Globus pallidus (tissue), 1 donor: ENCODE measurements at places on chromosomes 1 and 21.

GRCh38 chr1:46056325-46056724 is 76.1 kb downstream of the PIK3R3 start:
- no peak for DNase-seq

DNA sequence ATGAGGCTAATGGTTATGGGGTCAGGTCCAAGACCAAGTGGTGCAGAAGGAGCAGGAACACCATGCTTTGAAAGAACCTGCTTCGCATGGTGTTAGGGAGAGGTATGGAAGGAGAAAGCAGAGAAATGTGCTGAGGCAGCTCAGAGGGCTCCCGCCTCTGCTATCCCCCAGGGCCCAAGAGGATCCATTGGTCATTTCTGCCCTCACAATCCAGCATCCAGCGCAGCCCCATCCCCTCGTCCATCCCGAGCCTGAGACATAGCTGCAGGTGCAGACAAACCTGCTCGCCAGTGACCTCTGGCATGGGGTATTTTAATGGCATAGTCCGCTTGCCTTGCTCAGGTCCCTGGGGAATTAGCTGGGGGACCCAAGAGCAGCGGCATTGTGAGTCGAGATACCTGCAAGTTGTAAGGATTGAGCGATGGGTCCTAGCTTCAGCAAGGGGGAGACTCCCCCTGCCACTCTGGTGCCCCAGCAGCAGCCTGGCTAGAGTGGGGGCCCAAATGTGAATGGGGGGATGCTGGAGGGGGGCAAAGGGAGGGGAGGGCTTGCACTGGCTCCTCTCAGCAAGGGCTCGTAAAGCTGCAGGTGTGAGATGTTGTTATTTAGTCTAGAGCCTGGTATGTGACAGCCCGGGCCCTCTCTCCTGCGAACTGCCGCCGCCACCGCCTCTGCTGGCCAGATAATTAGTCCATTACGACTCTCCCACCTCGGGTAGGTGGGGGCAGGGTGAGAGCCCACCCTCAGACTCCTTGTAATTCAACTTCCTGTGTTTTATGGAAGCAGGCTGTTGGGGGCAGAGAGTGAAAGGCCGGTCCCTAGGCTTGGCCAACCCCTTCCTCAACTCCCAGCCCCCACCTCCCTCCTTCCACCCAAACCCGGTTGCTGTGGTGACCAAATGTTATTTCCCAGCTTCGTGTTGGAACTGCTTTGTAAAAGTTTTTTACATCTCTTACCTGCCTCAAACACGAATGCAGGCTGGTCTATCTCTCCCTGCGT is 118.8 kb downstream of the RNF220 start:
- DNase-seq: no peak

DNA sequence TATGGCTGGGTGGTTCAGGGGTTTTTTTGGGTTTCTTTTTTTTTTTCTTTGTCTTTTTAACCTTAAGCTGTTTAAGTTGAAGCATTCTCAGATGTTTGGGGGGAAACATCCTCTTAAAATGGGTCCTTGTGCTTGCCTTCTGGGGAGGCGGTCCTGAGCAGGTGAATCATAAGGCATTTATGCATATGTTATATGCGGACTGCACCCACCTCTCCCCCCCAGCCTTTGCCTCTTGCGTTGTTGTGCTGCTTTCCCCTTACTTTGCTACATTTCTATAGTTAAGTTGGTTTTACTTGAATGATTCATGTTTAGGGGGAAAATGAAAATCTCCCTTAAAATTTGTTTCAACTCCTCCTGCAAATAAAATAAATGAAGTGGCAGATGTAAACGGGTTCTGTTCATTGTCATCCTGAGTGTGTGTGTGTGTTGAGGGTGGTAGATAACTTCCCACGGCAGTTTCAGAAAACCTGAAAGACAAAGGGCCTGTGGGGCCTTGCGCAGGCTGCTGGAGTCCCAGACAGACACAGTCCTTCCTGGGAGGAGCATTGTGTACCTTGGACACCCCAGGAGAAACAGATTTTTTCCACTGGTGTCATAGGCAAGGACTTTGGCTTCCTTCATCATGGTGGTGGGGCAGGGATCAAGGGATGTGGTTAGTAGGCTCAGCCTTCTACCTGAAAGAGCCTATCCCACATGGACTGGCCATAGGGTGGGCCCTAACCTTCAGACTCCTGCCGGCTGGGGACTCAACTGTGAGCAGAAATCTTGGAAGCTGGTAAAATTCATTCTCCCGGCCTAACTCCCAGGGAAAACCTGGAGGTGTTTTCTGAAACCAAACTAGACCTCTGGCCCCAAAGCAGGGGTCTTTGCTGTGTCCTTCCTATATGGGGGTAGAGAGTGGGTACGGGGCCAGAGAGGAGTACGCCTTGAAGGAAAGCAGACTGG is 926 bp upstream of the SH3D21 start:
- no peak for DNase-seq

DNA sequence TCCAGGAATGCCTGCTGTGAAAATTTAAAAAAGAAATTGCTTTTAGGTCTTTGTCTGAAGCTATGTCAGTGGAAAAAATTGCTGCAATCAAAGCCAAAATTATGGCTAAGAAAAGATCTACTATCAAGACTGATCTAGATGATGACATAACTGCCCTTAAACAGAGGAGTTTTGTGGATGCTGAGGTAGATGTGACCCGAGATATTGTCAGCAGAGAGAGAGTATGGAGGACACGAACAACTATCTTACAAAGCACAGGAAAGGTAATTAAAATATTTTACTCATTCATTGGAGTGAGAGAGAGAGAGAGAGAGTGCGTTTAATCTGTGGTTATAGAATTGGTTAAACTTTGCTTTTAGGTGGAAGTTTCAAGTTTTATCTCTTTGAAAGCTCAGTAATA is 20.0 kb downstream of the CDC73 start:
- no peak for DNase-seq

GRCh38 chr1:224203243-224204016 is 20.4 kb downstream of the DEGS1 start:
- peak; percentile 69 for DNase-seq

GRCh38 chr1:48903291-48903690 is 126.6 kb upstream of the BEND5 start:
- no peak for DNase-seq

- no peak for DNase-seq
These were observed 28.5 kb upstream of the SDE2 start for GRCh38 chr1:226027538-226028217.

DNA sequence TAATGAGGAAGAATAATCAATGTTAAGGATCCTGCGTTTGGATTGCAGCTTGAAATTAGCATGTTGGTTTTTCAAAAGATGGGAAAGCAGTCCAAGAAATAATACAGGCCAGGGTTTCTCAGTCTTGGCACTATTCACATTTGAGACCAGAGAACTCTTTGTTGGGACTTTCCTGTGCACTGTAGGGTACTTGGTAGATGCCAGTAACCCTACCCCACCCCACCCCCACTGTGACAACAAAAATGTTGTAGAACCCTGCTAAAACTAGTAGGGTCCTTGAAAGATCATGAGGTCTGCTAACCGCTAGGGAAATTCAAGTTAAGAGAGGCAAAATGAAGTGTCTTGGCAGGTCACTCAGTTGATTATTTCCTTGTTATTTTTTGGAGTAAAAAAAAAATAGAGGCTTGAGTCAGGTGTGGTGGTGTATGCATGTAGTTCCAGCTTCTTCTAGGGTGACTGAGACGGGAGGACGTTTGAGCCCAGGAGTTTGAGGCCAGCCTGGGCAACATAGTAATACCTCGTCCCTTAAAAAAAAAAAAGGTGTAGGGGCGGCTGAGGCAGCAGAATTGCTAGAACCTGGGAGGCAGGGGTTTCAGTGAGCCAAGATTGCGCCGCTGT is 53.3 kb downstream of the SPEN start:
- peak; percentile 31 for DNase-seq

DNA sequence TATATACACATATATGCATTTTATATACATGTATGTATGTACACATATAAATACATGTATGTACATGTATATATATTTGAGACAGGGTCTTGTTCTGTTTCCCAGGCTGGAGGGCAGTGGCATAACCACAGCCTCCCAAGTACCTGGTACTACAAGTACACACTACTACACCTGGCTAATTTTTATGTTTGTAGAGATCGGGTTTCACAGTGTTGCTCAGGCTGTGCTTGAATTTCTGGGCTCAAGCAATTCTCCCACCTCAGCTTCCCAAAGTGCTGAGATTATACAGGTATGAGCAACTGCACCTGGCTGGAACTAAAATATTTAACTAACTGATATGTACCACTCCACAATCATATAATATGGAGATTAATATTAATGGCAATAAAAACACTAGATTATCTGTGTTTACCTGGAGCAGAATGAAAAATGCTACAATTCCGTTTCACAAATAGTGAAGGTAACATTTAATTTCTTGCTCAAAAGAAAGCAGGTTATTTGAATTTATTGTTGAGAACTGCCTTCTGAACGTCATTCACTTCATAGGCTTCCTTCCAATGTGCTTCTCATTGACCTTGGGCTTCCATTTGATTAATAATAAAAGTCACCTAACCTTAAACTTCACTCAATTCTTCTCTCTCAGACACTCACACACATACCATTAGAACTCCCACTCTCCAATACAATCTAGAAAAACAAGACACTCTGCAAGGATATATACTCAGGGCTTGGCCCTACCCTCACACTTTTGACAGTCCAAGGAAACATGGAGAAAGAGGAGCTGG is 57.0 kb downstream of the PTGER3 start:
- no peak for DNase-seq

GRCh38 chr1:10674700-10675609 is 121.5 kb downstream of the CASZ1 start:
- no peak for DNase-seq

DNA sequence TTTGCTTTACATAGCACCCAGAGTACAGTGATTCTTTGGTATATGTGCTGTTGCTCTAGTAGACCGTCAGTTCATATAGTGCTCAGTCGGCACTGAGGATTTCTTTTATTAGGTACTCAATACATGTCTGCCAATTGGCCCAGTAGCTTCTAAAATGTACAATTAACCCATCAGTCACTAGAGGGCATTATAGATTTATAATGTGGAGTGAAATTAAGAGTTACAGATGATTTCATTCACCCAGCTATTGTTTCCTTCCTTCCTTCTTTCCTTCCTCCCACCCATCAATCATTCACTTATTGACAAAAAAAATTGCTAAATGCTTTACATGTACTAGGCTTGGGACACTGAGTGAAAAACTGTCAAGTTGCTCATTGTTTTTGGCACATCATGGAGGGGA is 263.6 kb upstream of the USP24 start:
- no peak for DNase-seq

- no peak for DNase-seq
These were observed 10.0 kb upstream of the RCSD1 start for GRCh38 chr1:167620002-167620401.

GRCh38 chr1:202113690-202114300 is 8.9 kb upstream of the GPR37L1 start:
- DNase-seq: no peak

GRCh38 chr1:199843861-199844260 is 183.6 kb upstream of the NR5A2 start:
- no peak for DNase-seq

DNA sequence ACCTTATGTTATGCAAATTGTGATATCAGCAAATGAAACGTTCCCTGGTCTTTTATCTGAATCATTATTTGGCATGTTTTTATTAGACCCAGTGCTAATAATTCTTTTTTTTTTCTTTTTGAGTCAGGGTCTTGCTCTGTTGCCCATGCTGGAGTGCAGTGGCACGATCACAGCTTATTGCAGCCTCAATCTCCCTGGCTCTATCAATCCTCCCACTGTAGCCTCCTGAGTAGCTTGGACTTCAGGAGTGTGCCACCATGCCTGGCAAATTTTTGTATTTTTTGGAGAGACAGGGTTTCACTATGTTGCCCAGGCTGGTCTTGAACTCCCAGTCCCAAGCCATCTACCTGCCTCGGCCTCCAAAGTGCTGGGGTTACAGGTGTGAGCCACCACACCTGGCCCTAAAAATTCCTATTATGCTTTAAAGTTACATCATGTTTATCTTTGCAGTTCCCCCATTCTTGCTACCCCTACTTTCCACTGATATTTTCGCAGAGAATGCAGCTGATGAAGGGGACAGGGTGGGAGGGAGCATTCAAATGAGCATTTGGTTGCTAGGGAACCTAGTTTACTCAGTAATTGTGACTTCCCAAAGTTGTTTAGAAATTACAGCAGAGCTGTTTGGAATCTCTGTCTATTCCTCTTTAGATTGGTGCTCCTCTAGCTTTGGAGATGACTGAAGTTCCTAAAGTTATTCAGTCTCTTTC is 18.4 kb downstream of the C1orf21 start:
- no peak for DNase-seq

- DNase-seq: peak; percentile 98
These were observed 52.5 kb upstream of the ZNF648 start for GRCh38 chr1:182113879-182114626.

DNA sequence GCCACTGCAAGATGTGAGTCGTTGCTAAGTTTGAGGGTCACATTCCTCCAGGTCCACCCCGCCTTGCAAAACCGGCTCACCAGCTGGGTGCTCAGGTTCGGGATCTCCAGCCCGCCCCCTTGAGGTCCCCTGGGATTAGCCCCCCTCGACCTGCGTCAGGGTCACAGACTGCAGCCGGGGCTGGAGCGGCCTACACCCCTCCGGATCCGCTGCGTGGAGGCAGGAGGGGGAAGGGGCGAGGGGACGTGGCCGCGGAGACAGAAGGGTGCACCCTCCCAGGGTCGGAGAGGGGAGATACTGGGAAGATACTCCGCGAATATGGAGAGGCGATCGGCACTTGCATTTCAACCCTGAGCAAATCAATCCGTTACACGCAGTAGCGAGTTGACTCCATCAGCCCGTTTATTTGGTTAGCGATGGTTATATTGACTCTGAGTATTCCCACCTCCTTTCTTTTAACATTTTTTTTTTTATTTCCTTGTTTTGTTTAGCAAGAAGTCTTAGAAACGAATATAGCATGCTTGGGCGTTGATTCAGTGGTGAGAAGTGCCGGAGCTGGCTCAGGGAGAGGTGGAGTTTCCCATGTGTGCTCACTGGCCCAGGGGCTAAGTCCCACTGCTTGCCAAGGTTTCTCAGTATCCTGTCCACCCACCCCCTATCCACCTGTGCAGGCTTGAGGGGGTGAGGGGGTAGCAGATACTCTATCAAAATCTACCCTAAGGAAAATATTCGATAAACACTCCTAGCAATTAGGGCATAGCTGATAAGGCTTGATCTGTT is 997 bp downstream of the IFNAR2 start:
- peak; percentile 65 for DNase-seq

DNA sequence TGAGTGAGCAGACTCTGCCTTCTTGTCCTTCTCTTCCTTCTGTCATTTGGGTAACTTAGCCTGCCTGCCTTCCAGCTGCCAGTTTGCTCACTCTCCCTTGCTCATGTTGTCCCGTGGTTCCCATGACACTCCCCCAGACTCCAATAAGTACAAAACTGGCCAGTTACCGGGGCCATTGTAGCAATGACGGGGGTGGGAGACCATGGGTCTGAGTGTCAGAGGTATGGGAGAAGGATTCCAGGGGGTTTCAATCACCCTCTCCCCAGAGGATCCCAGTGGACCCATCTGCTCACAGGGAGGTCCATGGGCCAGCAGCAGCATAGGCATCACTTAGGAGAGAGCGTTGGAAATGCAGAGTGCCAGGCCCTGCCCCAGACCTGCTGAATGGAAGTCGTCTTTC is 51.3 kb downstream of the CAPN9 start:
- no peak for DNase-seq

GRCh38 chr21:39384674-39385298 is 35.9 kb upstream of the HMGN1 start:
- DNase-seq: no peak

- no peak for DNase-seq
These were observed 65.2 kb upstream of the GFI1 start for GRCh38 chr1:92551916-92552315.
